ENCODE measurements at places on chromosomes 3 and 15.

DNA sequence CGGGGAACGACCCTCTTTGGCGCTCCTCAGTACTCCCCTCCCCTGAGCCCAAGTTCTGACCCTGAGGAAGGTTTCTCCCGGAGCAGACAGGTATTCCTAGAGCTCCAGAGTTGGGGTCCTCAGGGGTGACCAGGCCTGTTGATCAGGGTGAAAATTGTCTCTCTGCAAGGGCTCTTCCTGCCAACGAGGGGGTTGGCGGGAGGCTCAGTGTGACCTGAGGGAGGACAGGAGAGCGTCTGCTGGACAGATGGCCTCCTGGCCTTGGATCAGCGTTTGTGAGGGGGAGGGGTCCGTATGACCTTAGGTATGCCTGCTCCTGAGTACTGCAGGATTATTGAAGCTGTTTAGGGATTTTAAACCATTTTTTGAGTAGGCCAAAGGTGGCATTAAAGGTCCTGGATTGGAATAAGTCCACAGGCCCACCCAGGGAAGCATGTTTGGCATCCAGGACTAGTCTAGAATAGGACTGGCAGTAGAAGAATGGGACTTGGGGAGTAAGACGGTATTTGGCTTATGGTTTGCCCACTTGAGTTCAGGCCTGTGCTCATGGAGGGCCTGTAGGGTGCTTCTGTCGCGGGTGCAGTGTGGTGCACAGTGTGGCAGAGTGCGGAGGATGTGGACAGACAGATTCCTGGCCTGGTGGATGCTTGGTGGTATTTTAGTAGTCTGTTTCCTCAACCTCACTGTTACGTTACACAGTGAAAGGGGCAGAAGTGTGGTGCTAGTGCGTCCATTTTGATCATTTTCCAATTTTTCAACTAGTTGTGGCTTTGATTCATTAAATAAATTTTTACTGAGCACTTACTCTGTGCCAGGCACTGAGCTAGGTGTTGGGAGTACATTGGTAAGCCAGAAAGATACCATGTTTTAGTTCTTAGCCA is 959 bp downstream of the ZNF592 start:
- DNase-seq: peak; percentile 23

- no peak for DNase-seq
These were observed 3.3 kb downstream of the RAB8B start for GRCh38 chr15:63192619-63193206.

- DNase-seq: peak; percentile 97
These were observed 50.8 kb upstream of the CTNNB1 start for GRCh38 chr3:41148478-41148877.

GRCh38 chr3:197256836-197257444 is 41.5 kb downstream of the DLG1 start:
- peak; percentile 59 for DNase-seq

DNA sequence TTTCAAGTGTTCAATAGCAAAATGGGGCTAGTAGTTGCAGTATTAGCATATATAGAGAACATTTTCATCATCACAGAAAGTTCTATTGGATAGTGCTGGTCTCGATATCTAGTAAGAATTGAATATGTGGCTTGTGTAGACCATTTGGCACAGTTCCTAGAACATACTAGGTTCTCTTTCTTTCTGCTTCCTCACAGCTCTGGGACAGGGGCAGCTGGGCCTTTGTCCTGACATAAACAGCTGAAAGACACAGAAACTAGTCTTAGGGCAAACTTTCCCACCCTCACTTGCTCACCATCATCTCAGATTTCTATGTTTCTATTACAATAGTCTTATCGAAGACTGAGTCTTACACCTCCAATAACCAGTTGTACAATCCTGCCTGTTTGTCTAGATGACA is 63.7 kb upstream of the DLG1 start:
- no peak for DNase-seq

- DNase-seq: no peak
These were observed 248.4 kb downstream of the CPNE4 start for GRCh38 chr3:131786386-131786785.

DNA sequence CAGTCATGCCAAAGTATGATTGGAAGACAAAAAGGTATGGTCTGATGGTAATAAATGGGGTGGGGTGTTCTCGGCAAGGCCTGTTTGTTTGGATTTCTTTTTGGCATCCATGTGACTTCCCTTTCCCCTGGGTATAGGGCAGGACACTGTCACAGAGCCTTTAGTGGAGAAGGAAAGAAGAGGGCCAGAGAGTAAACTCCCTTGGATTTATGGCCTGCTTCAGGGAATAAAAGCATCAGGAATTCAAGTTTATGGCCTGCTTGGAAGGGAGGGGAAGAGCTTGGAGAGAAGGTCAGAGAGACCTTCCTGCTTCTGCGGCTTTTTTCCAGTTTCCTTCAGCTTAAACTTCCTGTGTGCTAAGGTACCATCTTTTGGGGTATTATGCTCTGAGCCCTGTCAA is 179.4 kb upstream of the ADAMTS9 start:
- no peak for DNase-seq

GRCh38 chr3:136141891-136142290 is 54.2 kb downstream of the MSL2 start:
- peak; percentile 43 for DNase-seq

DNA sequence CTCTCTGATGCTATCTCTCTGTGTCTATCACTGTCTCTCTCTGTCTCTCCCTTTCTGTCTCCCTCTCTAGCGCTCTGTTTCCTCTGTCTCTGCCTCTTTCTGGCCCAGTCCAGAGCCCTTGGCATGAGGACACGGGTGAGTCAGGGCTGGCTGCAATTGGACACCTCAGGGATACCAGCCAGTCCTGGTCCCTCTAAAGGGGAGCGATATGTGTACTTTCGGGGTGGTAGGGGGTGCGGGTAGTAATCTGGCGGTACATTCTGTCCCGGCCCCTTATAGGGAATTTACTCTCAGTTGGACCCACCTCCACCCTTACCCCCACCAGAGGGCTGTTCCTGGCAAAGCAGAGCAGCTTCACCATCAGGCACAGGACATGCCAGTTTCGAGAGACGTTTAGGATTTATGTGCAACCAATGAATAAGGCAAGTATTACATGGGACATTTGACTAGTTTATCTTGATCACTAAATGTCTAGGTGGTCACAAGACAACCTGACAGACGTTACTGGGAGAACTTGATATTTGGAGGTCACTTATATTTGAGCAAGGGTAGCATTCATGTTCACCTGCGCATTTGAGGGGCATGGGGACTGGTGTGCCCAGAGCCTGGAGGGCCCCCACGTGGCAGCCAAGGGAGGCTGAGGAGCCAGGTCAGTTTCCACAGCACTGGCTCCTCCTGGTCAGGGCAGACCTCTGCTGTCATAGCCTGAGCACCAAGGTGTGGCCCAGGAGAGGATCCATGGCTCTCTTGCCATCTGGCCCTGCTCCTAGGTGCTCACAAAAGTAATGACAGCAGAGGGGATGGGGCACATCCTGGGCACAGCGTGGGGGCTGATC is 256.1 kb downstream of the PLCL2 start:
- no peak for DNase-seq

DNA sequence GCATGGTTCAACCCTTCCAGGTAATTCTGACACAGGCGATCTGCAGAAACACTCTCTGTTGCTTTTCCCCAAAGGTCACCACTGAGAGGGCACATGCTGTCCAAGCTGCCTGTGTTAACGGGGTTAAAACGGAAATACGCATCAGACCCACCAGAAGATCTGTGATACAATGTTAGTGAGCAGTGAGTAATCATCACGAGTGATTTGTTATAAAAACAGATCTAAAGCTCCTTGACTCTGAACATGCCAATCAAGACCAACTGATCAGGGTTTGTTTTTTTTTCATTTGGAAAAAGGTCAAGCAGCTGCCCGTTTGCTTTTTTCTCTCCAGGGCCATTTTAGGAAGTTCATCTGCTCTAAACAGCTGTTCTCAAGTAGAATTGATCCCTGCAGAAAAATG is 43.2 kb downstream of the FGF12 start:
- no peak for DNase-seq

DNA sequence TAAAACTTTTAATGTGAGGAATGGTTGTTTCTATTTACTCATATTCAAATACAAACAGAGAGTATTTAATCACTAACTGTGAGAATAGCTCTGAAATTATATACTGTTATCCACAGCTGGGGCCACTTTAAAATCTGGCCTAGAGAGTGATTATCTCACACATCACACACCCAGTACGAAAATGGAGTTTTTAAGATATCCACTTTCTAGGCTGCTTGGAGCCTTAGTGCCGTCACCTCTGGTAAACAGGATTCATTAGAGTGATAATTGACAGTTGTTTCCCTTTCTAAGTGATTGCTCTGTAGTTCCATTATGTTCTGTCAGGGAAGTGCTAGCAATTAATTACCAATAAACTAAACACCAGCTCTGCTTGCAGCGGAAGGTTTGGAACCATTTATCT is 942.4 kb downstream of the FHIT start:
- no peak for DNase-seq

DNA sequence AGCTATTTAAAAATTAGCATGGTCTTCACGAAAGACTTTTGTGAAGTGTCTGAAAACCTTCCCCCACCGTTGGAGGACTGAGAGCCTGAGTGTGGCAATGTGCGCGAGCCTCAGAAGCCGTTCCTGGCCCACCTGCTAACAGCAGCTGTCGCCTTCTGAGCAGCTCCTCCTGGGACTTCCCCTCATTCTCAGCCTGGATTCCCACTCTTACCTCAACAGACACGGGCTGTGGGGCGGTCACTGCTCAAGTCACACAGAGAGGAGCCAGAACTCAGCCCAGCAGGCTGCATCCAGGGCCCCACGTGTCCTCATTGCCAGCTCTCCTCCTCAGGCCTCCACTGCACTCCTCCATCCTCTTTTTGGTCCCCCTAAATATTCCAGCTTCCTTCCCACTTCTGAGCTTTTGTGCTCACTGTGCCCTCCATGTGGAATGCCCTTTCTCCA is 7.8 kb downstream of the DNASE1L3 start:
- DNase-seq: no peak

GRCh38 chr3:118501152-118501551 is 533.5 kb downstream of the IGSF11 start:
- DNase-seq: peak; percentile 2

All from renal cortical epithelial cell (primary cell).